ENCODE measurements at places on chromosomes 2 and 18.
A peak's percentile ranks its signal among the peaks of the same experiment; 100 is the strongest.

GRCh38 chr2:218471036-218471435 lies 52.1 kb downstream of the VIL1 start:
- DNase-seq, result no peak
- no peaks in the 10 kb centered on the region for H3K27me3 ChIP-seq
- no peak overlapping the region for H3K4me3 ChIP-seq
- H3K27ac ChIP-seq, result no peak overlapping the region
- peaks cover 52% of the 10 kb centered on the region for H3K36me3 ChIP-seq

DNA sequence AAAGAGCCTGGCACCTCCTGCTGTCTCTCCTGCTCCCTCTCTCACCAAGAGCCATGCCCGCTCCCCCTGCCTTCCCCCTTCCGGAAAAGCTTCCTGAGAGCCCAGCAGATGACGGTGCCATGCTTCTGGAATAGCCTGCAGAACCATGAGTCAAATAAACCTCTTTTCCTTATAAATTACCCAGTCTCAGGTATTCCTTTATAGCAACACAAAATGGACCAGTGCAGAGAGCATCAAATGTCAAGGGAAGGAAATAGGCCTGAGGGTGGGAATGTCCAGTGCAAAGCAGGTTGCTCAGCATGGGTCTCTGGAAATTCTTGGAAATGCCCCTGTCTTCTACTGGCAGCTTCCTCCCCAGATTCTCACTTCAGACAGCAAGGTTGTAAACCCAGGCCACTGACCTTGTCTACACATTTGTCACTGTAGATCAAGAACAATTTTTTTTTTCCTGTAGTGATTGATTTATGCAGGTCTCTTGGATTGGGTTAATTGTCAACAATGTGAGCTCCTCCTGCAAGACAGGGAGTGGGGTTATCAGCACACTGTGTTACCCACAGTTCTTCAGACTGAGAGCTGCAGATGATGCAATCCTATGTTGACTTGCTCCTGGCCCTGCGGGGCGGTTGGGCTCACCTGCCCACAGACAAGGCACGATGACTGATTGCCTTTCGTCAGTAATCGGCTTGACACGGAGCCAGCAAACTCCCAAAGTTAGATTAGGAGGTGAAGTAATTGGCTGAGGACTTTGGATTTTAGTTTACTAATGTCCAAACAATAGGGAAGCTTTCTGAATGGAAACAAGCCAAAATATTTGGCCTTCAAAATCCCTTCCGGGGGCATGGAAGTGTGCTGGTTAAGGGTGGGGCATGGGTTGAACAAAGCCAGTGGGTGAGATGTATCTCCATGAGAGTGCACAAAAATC lies 5.4 kb upstream of the BOD1L2 start:
- H3K27me3 ChIP-seq, result no peaks in the 10 kb centered on the region
- no peak for DNase-seq
- no peak overlapping the region for H3K27ac ChIP-seq
- peaks cover 5% of the 10 kb centered on the region for H3K4me1 ChIP-seq
- H3K4me3 ChIP-seq, result no peak overlapping the region

DNA sequence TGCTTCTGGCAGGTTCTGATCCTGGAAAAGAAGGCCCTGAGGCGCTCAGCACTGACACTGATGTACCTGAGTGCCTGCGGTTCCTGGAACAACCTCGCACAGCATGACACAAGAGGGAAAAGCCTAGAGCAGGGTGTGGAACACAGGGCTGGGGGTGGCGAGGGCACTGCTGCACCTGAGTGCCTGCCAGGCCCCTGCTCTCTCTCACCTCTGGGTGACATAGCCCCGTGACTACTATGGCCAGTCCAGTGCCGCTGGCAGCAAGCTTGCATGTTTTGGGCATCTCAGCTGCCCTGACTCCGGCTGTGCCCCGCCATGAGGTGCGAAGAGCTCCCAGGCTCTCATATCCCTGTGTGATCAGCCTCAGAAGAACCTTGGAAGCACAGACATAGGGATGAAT lies 825.2 kb upstream of the SALL3 start:
- DNase-seq, result no peak
- no peaks in the 10 kb centered on the region for H3K36me3 ChIP-seq
- H3K27ac ChIP-seq, result no peak overlapping the region
- no peaks in the 10 kb centered on the region for H3K4me1 ChIP-seq
- H3K27me3 ChIP-seq, result no peaks in the 10 kb centered on the region

DNA sequence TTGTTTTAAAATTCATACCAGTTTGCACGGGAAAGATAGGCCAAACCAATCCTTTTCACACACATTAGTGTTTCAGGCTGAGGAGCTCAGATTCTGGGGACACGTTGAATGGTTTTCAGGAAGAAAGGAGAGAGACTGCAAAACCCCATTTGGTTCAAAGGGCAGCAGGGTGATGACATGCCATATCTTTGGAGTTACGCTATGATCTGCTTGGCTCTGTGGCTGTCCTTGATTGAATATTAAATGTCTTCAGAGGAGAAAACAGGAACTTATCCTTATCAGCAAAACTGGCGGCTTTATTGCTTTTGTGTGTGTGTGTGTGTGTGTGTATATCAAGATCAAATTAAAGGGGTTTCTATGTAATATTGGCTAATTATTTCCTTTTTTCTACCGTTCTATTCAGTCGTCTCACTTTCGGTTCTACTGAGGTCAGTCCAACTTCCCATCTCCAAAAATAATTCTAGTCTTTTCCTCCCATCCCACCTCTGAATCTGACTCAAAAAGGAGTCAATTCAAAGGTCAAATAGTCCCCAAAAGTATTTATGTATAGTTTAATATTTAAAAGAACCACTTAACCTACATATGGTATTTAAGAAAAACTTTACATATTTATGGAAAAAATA lies 292.9 kb upstream of the CCDC68 start:
- peak overlapping the region; percentile 65 for H3K27ac ChIP-seq
- no peak overlapping the region for H3K4me3 ChIP-seq
- H3K27me3 ChIP-seq, result no peaks in the 10 kb centered on the region
- DNase-seq, result no peak
- peaks cover 79% of the 10 kb centered on the region for H3K36me3 ChIP-seq

DNA sequence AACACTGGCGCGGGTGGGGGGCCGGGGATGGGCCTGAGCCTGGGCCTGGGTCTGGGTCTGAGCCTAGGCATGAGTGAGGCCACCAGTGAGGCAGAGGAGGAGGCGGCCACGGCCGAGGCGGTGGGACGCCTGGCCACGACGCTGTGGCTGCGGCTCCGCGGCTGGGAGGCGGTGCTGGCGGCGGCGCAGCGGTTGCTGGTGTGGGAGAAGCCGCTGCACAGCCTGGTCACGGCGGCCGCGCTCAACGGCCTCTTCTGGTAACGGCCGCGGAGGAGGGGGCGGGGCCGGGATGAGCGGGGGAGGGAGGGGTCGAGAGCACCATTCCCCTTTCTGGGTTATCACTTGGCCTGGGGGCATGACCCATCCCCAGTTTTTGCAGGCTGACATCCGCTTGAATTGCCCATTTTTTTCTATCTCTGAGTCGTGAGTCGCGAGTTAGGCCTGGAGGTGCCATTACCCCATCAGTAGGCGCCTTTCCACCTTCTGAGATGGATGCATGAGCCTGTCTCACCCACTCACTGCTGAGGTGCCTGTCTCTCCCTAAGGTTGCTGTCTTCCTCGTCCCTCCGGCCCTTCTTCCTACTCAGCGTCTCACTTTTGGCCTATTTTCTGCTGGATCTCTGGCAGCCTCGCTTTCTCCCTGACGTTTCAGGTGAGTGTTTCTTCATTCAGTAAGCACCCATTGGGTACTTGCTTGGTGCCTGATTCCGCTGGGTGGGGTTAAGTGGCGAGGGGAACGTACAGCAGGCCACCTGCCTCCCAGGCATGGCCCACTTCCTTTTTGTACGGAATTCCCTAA lies 501 bp downstream of the RETREG2 start:
- peak; percentile 43 for DNase-seq
- H3K4me3 ChIP-seq, result peak overlapping the region; percentile 97
- peak overlapping the region; percentile 98 for H3K27ac ChIP-seq
- H3K36me3 ChIP-seq, result peaks cover 60% of the 10 kb centered on the region

DNA sequence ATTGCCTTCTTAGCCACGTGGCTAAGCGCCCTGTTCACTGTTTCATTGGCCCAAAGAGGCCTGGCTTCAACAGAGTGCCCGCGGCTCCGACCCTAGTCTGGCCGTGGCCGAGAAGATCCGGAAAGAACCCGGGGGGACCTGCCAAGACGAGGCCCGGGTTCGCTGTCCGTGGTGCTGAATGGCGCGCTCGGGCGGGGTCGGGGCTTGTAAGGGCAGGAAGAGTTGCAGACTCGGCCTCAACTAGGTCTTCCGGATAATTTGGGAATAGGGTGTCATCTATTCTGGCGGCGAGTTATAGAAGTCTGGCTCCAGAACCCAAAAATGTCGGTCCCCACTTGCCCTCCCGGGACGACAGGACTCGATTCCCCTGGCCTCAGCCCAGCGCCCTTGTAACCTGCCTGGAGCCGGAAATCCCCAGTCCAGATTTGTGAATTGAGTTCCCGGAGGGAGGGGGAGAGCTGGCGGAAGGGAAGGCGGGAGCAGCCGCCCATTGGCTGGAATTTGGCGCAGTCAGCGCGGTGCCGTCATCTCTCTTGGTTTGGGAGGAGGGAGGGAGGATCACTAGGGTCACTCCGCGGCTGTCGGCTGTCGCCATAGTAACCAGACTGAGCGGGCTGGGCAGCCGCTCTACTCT lies 3.5 kb downstream of the CDK5R2 start:
- DNase-seq, result peak; percentile 74
- peaks cover 74% of the 10 kb centered on the region for H3K27me3 ChIP-seq
- peaks cover 3% of the 10 kb centered on the region for H3K4me1 ChIP-seq
- no peaks in the 10 kb centered on the region for H3K36me3 ChIP-seq
- H3K27ac ChIP-seq, result no peak overlapping the region
- no peak overlapping the region for H3K4me3 ChIP-seq

GRCh38 chr2:212811036-212811805 lies 272.6 kb upstream of the ERBB4 start:
- no peaks in the 10 kb centered on the region for H3K4me1 ChIP-seq
- DNase-seq, result no peak

GRCh38 chr2:133342286-133343017 lies 225.8 kb downstream of the NCKAP5 start:
- no peaks in the 10 kb centered on the region for H3K4me1 ChIP-seq
- H3K27me3 ChIP-seq, result no peaks in the 10 kb centered on the region
- H3K36me3 ChIP-seq, result no peaks in the 10 kb centered on the region
- DNase-seq, result no peak
- H3K27ac ChIP-seq, result no peak overlapping the region

DNA sequence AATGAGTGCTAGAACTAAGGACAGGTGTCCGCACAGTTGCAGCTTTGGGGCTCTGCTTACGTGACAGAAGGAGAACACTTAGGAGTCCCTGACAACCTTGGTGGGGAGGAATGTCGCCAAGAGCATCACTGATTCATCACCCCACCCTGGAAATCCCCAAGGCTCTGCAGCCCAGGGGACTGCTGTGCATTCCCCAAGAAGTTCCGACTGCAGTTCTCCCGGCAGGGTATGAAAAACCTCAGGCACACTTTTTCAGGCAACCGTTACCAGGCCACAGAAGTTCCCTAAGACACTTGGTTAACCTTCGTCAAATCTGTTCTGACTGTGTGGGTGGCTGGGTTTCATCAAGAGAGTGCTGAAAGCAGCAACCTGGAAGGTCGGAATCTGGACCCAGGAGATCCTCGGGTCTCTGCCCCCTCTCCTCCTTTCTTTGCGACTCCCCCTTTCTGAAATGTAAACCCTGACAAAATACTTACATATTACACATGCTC lies 192.1 kb upstream of the CXCR4 start:
- no peaks in the 10 kb centered on the region for H3K4me1 ChIP-seq
- no peak overlapping the region for H3K27ac ChIP-seq
- H3K4me3 ChIP-seq, result no peak overlapping the region

GRCh38 chr2:216791303-216791702 lies 68.6 kb downstream of the TNP1 start:
- H3K4me1 ChIP-seq, result peaks cover 11% of the 10 kb centered on the region
- no peaks in the 10 kb centered on the region for H3K27me3 ChIP-seq
- H3K4me3 ChIP-seq, result no peak overlapping the region
- no peaks in the 10 kb centered on the region for H3K36me3 ChIP-seq
- no peak for DNase-seq

- H3K4me3 ChIP-seq, result no peak overlapping the region
- no peak for DNase-seq
- H3K36me3 ChIP-seq, result no peaks in the 10 kb centered on the region
- no peaks in the 10 kb centered on the region for H3K4me1 ChIP-seq
- H3K27me3 ChIP-seq, result no peaks in the 10 kb centered on the region
Observed at GRCh38 chr2:137493261-137493660, 471.0 kb upstream of the HNMT start.
